AG04450 (cell line): ENCODE measurements at places on chromosomes 5 and 9. TPM values are rescaled to one million over a fixed set of nuclear protein-coding genes. Genes with fewer than 3 reads are reported as not detected.

- no peak for DNase-seq
Measured at GRCh38 chr5:150101023-150101422, 14.7 kb upstream of the CSF1R start.

GRCh38 chr5:135195270-135195608 lies 161.2 kb upstream of the PITX1 start:
- DNase-seq = no peak

GRCh38 chr5:31378838-31379237 lies 153.1 kb downstream of the DROSHA start:
- DNase-seq = no peak

DNA sequence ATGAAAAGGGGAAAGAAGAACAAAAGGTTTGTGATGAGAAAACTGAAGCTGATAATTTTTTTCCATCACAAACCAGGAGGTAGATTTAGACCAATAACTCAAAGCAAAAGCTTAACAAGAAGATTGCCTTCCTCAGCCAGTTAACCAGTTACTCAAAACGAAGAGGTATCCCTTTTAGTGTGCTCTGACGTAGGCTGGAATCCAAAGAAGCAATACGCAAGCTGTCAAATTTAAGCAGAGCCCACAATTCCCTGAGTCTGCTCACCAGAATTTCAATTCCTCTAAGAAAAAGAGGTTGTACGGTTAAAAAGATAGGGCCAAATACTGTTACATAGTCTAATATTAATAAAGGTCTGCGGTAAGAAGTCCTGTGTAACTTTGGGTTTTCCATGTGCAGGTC lies 61.8 kb downstream of the BRINP1 start:
- no peak for DNase-seq

- no peak for DNase-seq
Measured at GRCh38 chr5:35859101-35859661, 2.5 kb downstream of the IL7R start.

GRCh38 chr5:52915176-52915875 lies 73.8 kb upstream of the ITGA2 start:
- peak; percentile 50 for DNase-seq

DNA sequence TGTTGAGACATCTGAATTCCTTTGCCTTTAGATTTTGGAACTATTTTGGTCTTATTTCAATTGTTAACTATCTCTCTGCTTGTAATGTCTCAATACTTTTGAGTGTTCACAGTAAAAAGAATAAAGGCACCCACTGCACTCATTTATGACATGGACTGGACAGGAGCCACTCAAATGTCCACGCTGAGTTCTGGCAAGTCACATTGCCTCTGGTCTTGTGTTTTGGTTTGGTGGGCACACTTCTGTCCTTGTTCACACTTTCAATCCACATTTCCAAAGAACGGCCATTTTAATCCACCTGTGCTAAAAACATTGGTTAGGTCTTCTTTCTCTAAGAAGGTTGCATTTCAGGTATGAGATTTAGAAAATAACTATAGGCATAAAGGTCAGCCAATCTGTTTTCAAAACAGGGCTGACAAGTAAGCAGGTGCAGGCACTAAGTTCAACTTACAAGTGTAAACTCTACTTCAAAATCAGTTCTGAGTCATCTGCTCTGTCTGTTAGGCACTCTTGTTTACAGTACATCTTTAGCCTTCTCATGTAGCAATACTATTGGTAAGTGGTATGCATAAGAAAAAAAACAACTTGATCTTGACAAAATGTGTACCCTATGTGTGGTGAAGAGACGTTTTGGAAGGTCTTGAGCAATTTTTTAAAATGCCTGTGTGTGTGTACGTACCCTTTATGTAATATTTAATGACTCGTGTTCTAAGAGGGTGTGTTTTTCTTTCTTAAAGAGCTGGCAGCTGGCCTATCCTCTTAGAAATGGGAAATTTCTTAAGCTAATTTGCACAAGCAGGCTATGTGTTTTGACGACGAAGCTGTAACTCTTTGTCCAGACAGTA lies 31.5 kb upstream of the ZFAND5 start:
- DNase-seq = peak; percentile 74

- no peak for DNase-seq
Measured at GRCh38 chr9:19934301-19934871, 145.5 kb upstream of the SLC24A2 start.

GRCh38 chr5:98933445-98934072 lies 4.8 kb upstream of the CHD1 start:
- no peak for DNase-seq

GRCh38 chr9:99052815-99053715 lies 51.8 kb upstream of the TGFBR1 start:
- no peak for DNase-seq

DNA sequence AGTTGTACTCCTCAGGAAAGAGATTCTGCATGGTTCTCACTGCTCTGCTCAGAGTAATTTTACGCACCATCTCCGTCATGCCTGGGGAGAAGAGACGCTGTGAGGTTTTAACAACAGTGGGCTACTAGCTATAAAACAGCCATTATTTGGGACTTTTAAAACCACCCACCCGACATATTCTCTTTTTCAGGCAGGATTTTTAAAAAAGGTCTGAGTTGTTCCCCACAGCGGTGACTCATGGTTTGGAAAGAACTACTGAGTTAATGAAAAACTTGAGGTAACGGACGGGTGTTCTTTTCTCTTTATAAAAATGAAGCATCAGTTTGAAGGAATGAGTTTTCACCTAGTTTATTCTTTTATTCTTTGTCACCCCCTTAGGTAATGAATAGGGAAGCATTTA lies 61.3 kb downstream of the TTLL11 start:
- no peak for DNase-seq

GRCh38 chr5:52950686-52951085 lies 38.5 kb upstream of the ITGA2 start:
- DNase-seq = no peak

DNA sequence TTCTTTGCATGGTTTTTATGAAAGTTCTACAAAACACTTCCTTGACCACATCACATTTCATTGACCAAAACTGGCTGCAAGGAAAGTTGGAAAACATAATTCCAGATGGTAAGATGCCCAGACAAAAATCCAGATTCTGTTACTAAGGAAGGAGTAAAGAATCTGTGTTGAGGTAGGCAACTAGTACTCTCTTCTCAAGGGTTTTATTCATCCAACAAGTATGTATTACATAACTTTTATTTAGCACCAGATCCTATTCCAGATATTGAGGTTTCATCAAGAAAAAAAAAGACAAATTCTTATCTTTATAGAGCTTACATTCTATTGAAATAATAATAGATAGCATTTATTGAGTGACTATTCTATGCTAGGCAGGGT lies 43.2 kb upstream of the UGCG start:
- no peak for DNase-seq

ANXA6 gene
- 502 and 538 TPM in 2 replicates for polyA plus RNA-seq

SPEF2 gene
- polyA plus RNA-seq = 2.3 and 4.2 TPM in 2 replicates

HOMER1 gene
- polyA plus RNA-seq = 4.4 and 5.1 TPM in 2 replicates

PNPLA7 gene
- 0.26 and 0.42 TPM in 2 replicates for polyA plus RNA-seq

LCN15 gene
- polyA plus RNA-seq = not detected in 2 replicates

PTGES gene
- polyA plus RNA-seq = 17.0 and 21.4 TPM in 2 replicates
